Stimulated activated CD4-positive, alpha-beta T cell treated with anti-CD3 and anti-CD28 coated beads, TNF-alpha, amount 100 ng/mL, for 1 hour (primary cell): ENCODE measurements at places on chromosomes 5 and 9.

- DNase-seq = no peak
Measured at GRCh38 chr5:72817671-72818266, 1.3 kb downstream of the TNPO1 start.

GRCh38 chr5:115579216-115579615 is 23.1 kb downstream of the TICAM2 start:
- no peak for DNase-seq

GRCh38 chr5:31759925-31760324 is 121.0 kb downstream of the PDZD2 start:
- no peak for DNase-seq

DNA sequence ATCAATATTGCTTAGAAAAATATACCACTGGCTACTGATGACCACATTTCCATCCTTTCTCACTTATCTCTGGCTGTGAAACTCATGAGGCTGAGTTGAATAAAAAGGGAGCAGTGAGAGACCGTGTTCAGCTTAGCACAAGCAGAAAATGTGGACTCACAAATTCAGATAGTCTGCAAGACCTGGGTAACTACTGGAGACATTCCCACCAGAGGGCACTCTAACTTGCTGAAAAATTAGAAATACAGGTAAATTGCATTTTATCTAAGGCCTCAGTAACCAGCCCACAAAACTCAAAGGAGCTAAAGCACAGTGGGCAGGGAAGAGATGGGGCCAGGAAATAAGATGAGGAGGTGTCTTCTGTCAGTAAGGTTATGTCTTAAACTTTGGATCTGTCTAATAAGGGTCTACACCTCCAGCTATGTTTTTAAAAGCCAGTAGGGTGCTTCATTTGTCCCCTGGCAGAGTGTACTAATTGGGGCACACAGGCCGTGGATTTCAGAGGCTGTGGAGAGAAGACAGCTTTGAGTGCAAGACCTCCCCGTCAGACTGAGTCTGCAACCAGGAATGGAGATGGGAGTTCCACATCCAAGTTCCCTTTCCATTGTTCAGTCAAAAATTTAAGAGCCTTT is 8.7 kb upstream of the NDUFB6 start:
- DNase-seq = no peak

GRCh38 chr9:100352201-100352726 is 478 bp downstream of the TEX10 start:
- DNase-seq = no peak

- no peak for DNase-seq
Measured at GRCh38 chr5:60822285-60822556, 21.8 kb downstream of the ELOVL7 start.

- DNase-seq = no peak
Measured at GRCh38 chr9:2800394-2801179, 43.3 kb downstream of the PUM3 start.

DNA sequence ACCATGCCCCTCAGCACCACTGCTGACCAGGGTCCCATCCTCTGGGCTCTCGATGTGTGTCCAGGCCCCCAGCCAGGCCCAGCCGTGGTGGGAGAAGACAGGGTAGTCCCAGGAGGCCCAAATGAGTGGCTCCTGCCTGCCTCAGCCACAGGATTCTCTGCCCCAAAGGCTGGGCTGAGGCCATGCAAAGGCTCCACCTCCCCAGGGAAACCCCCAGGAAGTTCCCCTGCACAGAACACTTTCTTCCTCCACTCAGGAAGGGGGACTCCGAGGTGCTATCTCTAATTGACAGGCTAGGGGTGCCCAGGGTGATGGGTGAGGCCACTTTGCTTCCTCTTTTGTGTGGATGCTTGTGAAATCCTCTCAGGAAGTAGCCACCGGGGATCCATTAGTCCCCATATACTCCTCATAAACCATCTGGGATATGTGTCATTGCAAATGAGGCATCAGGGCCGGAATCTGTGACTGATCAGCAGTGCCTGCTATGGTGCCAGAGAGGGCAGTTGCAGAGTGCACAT is 23.1 kb upstream of the TDRD7 start:
- no peak for DNase-seq

- no peak for DNase-seq
Measured at GRCh38 chr9:36128349-36128748, 8.2 kb upstream of the GLIPR2 start.

DNA sequence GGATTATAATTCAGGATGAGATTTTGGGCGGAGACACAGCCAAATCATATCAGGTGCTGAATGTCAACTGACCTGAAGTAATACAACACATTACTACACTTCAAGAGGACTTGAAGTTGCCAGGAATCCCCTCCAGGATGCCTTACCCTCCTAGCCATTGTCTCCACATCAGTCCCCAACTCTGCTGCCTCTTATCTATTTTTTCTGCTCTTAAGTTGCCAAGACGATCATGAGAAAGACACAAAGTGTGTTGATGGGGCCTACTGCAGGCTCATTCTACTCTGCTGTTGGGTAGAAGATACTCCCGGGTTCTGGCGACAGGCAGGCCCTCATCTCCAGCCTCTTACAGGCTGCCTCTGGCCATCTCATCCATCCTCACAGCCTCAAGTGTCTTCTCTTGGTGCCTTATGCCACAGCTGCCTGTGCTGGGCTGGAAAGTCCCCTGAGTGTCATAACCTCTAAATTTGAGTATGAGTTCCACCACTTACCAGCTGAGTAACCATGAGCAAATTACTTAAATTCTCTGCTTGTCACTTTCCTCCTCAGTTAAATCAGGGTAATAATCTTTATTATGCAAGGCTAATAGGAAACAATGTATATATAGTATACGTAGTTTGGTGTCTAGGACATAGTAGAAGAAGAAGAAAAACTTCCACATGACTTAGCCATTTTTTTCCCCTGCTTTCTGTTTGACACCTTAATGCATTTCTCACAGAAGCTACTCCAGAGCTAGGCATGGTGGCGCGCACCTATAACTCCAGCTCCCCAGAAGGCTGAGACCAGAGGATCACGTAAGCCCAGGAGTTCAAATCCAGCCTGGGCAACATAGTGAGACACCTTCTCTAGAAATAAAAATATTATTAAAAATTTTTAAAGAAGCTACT is 73.0 kb upstream of the SNX2 start:
- no peak for DNase-seq

GRCh38 chr9:33165263-33166151 is 1.6 kb downstream of the B4GALT1 start:
- DNase-seq = no peak

- no peak for DNase-seq
Measured at GRCh38 chr5:73114044-73114688, 6.2 kb upstream of the TMEM171 start.
